A172 (cell line): ENCODE measurements at places on chromosomes 7 and 10. TPM values are rescaled to one million over a fixed set of nuclear protein-coding genes. Genes with fewer than 3 reads are reported as not detected.

The DLD gene
- total RNA-seq: 128 and 363 TPM in 2 replicates

The GIMAP4 gene
- not detected in 2 replicates for total RNA-seq

The PLXDC2 gene
- total RNA-seq: 7.0 and 21.8 TPM in 2 replicates

The NUPR2 gene
- not detected in 2 replicates for total RNA-seq

The TUBB8 gene
- not detected in 2 replicates for total RNA-seq
